ENCODE measurements at places on chromosomes 6 and 20.
A peak's percentile ranks its signal among the peaks of the same experiment; 100 is the strongest.

DNA sequence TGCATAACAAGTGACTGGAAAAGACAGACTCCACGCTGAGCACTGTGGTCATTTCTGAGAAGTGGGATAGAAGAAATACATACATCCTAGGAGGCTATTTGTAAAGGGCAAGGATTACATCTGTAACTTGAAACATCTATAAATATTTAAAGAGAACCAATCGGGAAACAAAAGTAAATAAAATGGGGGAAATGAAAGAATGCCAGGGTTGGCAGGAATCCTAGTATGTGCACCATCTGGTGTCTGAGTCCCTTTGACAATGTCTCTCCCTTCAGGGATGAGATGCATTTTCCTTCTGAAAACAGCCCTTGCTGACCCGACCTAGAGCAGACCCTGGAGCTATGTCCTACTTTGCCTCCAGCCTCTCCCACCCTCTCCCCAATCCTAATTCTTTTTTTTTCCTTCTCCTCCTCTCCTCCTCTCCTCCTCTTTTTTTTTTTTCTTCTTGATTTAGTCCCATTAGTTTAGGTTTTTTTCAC, 53.2 kb downstream of the VSTM2L start:
- DNase-seq, result no peak

DNA sequence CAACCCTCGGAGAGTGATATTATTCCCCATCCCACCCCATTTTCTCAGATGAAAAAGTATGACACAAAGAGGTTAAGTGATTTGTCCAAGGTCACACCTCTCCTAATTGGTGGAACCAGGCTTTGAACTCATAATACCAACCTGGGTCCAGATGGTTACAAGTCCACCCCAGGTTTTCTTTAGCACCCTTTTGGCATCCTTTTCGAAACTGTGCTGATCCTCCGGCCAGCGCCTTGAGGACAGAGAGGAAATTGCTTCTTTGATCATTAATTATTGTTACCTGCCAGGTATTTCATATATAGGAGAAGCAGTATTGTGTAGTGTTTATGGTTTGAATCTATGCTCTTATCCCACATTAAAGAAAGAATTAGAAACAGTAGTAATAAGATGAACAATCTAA, 29.3 kb upstream of the PDYN start:
- DNase-seq, result no peak

DNA sequence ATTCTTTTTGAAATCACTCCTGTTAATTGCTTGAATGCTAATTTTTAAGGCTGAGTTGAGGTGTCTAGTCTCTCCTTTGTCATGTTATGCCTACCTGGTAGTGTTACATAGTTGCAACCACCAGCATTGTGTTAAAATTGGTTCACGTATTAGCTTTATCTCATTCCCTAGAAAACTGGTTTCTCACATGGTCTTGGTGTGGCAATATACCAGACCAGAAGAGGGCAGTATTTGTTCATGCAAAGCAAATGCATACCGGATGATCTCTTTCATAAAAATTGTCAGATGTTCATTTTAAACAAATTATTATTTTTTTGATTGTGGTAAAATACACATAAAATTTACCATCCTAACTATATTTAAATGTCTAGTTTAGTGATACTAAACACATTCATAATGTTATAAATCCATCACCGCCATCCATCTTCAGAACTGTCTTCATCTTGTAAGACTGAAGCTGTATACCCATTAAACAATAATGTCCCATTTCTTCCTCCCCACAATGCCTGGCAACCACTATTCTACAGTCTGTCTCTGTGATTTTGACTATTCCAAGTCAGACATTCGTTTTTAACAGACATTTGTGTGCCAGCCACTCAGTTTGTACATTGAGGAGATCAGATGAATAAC, 92.8 kb downstream of the ATRN start:
- DNase-seq, result peak; percentile 45

DNA sequence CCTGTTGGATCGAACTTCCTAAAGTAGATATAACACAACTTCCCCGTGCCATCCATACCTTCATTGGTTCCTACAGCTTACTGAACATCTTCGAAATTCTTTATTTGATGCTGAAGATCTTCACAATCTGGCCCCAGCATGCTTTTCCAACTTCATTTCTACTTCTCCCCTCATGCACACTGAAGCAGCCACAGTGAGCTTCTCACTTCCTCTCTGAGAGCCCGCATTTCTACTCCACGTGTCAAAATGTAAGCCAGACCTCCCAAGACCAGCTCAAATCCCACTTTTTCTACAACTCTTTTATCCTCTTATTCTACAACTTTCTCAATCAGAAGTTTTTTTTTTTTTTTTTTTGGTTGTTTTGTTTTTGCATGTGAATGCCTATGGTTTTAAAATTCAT, 254.7 kb downstream of the GMPR start:
- DNase-seq, result no peak

DNA sequence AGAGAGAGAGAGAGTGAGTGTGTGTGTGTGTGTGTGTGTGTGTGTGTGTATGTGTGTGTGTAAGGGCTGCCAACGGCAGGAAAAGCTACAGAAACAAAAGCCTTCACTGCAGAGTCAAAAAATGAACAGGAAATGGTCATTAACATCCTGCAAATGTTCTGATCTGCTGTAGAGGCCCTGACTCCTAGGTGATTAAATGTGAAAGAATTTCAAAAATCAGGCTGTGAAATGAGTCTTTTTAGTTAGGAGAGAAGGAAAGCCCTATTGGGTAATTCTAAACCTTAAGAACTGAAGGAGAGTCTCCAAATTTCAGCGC, 166.5 kb upstream of the MYLIP start:
- peak; percentile 29 for DNase-seq

DNA sequence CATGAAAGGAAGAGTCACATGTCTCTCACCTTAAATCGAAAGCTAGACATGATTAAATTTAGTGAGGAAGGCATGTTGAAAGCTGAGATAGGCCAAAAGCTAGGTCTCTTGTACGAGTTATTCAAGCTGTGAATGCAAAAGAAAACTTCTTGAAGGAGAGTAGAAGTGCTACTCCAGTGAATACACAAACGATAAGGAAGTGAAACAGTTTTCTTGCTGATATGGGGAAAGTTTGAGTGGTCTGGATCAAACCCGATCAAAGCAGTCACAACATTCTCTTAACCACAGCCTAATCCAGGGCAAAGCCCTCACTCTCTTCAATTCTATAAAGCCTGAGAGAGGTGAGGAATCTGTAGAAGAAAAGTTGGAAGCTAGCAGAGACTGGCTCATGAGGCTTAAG, 1.9 kb upstream of the TPD52L1 start:
- DNase-seq, result no peak

GRCh38 chr6:155120034-155120433, 124.9 kb downstream of the TIAM2 start:
- DNase-seq, result no peak

DNA sequence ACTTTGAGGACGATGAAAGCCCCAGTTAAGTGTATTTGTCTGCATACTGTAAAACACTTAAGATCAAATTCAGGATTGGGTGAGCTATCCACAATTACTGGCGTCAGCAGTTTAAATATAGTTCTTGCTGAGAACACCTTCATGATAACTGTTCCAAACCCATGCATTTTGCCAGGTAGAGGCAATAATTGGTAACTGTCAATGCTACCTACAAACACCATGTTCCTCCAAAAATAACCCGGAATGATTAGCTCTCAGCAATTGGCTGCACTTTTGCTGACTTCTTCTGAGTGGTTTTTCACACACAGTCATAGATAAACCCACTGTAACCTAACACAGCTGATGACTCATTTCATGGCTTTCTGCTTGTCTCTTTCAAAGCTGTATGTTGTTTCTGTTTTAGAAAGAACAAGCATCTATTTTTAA, 1358.6 kb upstream of the GJE1 start:
- DNase-seq, result peak; percentile 56

GRCh38 chr20:58202044-58202443, 26.4 kb downstream of the ANKRD60 start:
- DNase-seq, result no peak

DNA sequence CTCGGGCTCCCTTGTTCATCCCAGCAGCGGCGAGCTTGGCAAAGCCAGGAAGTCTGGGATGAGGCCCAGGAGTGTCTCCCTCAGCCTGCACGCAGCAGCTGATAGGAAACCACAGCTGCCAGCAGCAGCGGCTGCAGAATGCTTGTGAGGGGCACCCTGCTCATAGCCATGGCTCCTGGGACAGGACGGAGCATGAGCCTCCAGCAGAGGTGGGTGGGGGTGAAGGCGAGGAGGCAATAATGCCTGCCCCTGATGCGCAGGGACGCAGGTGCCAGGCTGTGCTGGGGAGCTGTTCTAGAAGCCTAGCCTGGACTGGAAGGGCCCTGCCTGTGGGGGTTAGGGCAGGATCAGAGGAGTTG, 157.9 kb downstream of the CD83 start:
- DNase-seq, result no peak

GRCh38 chr6:42259841-42260395, 42.3 kb upstream of the MRPS10 start:
- DNase-seq, result no peak

- no peak for DNase-seq
Observed at GRCh38 chr6:87701344-87701675, 723 bp downstream of the AKIRIN2 start.

DNA sequence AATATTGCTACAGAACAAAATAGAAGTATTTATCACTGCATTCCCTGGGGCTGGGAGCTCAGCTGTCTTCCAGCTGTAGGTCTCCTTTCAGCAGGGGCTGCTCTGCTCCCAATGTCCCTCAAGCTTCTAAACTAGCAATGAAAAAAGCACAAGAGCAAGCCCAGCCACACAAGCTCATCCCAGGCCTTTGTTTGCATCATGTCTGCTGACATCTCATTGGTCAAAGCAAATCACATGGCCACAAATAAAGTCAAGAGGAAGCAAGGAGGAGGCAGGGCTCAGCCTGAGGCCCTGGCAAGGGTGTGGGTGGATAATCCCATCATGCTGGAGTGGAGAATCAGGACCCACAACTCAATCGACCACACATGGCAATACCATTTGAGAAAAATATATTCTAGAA, 2.2 kb upstream of the BFSP1 start:
- peak; percentile 40 for DNase-seq

- DNase-seq, result no peak
Observed at GRCh38 chr6:156842598-156843250, 65.5 kb downstream of the ARID1B start.

DNA sequence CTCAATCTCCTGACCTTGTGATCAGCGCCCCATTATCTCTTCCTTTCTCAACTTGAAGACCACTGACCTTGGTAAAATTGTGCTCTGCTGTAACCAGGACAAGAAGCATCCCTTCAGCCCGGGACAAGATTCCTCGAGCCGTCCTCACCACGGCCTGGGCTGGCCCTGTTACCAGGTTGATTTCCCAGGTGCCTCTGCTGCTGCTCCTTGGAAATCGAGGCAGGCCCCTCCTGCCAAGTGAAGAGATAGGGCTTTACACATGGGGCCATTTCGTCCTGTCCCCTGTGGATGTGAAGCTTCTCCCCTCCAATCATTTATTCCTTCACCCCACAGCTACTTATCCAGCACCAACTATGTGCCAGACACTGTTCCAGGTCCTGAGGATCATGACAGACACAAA, 21.5 kb downstream of the RAB44 start:
- no peak for DNase-seq

- no peak for DNase-seq
Observed at GRCh38 chr6:13098793-13099570, 229.4 kb downstream of the TBC1D7 start.

GRCh38 chr6:148179786-148180185, 162.9 kb upstream of the SASH1 start:
- DNase-seq, result no peak

DNA sequence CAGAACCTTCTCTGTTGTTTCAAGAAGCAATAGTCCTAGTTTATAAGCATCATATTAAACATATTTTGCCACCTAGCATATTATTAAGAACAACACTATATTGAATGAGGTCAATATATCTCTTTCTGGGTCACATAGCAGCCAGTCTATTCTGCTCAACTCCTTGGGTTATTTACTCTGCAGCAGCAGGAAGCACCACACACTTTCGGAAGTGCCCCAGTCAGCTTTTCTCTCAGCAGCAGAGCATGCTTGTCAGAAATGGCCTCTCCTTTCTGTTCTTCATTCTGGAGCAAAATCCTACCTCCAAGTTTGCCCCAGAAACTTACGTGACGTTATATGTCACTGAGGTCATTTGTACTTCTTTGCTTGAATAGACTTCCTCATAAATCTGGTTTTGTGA, 22.7 kb downstream of the CFAP206 start:
- no peak for DNase-seq

DNA sequence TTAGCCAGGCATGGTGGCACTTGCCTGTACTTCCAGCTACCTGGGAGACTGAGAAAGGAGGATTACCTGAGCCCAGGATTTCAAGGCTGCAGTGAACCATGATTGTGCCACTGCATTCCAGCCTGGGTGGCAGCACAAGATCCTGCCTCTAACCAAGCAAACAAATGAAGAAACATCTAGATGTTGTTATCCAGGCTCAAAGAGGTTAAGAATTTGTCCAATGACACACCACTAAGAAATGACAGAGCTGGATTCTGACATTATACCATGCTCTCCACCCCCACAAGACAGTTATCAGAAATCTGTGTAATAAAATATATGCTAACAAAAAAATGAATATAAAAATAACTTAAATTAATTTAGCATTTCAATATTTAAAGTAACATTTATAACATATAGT, 925.5 kb upstream of the SLC35B3 start:
- no peak for DNase-seq

DNA sequence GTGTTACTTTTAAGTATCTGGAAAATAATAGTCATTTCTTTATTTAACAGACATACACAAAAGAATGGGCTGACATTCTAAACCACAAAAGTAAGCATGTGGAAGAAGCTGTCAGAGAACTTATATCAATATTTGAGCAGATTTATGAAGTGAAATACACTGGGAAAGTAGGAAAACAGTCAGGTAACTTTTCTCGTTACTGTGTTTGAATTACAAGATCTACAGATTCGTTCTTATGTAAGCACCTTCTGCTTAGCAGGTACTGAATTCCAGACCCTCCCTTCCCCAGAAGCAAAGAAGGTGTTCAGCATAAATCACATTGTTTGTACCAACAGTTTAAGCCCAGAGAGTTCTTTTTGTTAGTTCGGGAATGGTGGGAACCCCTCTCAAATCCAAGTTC, 88.0 kb downstream of the DNAH8 start:
- DNase-seq, result no peak

GRCh38 chr6:38273325-38273724, 366.4 kb downstream of the BTBD9 start:
- DNase-seq, result no peak

DNA sequence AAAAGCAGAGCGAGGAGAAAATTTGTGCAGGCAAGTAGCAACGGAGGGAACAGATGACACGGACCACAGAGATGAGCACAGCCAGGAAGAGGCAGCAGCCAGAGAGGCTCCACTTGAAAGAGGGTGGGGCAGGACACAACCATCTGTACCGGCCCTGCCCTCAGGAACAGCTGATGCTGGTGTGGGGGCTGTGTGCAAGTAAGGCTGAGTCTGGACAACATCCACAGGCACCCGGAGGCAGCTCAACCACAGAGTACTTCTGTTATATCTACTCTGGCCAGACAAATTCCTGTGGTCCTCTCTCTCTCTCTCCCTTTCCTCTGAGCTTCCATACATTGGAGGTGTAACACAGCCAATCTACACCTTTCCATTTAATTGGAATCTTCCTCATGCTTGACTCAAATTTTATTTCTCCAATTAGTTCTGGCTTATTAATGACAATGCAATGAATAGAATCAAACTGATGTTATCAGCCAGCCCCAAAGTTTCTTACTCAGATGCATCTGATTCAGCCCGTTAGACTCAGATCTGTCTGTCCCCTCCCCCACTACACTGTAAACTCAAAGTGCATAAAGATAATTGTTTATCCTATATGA, 24.9 kb downstream of the KIF13A start:
- peak; percentile 64 for DNase-seq
